Stimulated activated CD4-positive, alpha-beta T cell treated with anti-CD3 and anti-CD28 coated beads, Interleukin-15, amount 100 ng/mL, for 48 hours (primary cell): ENCODE measurements at places on chromosomes 2 and 18.

- peak; percentile 23 for DNase-seq
Measured at GRCh38 chr2:236177604-236177966, 9.4 kb upstream of the GBX2 start.

GRCh38 chr18:693466-694187 is 18.8 kb downstream of the ENOSF1 start:
- no peak for DNase-seq

GRCh38 chr2:191167766-191168165 is 17.0 kb upstream of the STAT4 start:
- DNase-seq: no peak

- DNase-seq: no peak
Measured at GRCh38 chr18:75735291-75735690, 307.8 kb upstream of the SMIM21 start.

DNA sequence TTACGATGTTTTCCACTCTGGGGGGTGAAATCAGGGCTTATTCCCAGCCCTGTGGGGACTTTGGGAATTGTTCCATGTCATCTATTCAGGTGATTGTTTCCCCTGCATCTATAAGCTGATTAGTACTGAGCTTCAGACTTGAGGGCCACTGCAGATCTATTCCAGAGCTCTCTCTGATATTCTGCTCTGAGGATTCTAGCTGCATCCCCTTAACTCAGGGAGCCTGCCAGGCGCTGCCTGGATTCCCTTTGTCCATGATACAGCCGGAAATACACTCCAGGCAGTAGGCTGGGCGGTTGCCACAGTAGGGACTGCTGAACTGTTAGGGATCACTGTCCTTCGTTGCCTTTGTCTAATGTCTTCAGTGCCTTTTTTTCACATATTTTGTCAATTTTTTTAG is 31.3 kb downstream of the PTRHD1 start:
- no peak for DNase-seq
